ENCODE measurements at places on chromosomes 13 and 19. TPM values are rescaled to one million over a fixed set of nuclear protein-coding genes. Genes with fewer than 3 reads are reported as not detected.

KLK14 gene
- total RNA-seq = not detected

DNA sequence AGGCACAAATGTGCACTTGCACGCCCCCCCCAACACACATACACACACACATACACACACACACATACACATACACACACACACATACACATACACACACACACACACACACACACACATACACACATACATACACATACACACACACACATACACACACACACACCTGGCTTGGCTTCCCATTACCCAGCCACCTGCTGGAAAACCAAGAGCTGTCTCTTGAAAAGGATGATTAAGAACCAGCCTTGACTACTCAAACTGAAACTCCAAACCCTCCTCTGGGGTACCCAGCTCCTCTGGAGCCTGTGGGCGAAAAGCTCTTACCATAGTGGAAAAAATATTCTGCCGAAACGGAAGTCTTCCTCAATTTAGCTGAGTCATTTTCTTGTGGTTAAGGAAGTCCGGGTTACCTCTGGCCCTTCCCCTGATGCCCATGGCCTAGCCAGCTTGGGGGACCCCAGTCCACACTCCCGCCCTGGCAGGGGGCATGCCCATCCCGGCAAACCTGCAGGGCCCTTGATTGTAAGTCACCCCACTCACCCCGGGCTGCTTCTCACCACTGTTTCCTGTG, 21.9 kb downstream of the CEBPA start:
- DNase-seq = no peak

- peak; percentile 91 for DNase-seq
Measured at GRCh38 chr19:46297700-46298478, 1.0 kb downstream of the HIF3A start.

DNA sequence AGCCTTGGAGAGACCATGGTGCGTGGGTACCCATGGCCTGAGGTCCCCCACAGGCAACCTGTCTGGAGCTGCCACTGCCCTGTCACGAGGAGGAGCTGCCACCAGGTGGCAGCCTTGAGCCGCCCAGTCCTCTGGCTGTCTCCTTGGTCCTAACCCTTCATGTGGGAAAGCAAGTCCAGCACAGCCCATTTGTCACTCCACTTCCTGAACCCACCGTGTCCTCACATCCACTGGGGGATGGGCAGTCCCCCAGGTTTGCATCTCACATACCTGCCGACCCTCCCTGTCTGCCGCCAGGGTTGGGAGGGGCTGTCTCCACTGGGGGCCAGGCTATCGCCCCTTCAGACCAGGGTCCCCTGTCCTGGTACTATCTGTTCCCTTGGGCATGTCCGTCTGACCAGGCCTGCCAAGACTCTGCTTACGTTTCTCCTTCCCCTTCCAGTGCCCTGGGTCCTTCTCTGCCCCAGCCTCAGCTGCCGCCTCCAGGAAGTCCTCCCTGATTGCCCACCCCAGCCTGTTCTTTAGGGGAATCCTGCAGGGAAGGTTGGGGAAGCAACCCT, 4.5 kb downstream of the FAM174C start:
- peak; percentile 84 for DNase-seq

DNA sequence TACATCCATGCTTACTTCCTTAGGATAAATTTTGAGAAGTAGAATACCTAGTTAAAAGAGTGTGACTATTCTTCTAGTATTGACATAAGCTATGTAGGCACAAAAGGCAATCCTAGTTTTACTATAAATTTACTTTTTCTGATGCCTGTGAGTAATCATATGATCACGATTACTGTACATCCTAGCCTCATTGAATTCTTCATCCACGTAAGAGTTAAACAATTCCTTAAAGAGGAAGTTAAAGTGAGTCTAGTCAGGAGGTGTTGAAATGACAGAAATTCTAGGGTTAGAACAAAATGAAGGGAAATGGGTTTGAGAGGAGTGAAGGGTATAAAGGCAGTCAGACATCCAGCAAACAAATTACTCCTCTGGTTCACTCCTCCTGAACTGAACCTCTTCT, at the start of gene ACOD1:
TSS of gene ACOD1 (plus strand) at position 363 of the 400 bp plus-strand sequence. CDS start 48 bp downstream, outside the sequence.
- no peak for DNase-seq

GRCh38 chr13:77919246-77919920, 752 bp upstream of the EDNRB start:
- DNase-seq = peak; percentile 81

GRCh38 chr13:101157261-101157660, 259.0 kb downstream of the NALCN start:
- no peak for DNase-seq

Measured in right atrium auricular region (tissue), 2 donors.